ENCODE measurements at places on chromosomes 6 and 20. TPM values are rescaled to one million over a fixed set of nuclear protein-coding genes. Genes with fewer than 3 reads are reported as not detected.
A peak's percentile ranks its signal among the peaks of the same experiment; 100 is the strongest.

STMND1 gene
- 4.9 TPM for total RNA-seq

CRISP2 gene
- total RNA-seq, result 0.83 TPM

SLPI gene
- 1,714 TPM for total RNA-seq

NKAPL gene
- 0.30 TPM for total RNA-seq

CLPSL1 gene
- not detected for total RNA-seq

FHL5 gene
- total RNA-seq, result 23.7 TPM

SPATA2 gene
- 7.2 TPM for total RNA-seq

FNDC11 gene
- 1.3 TPM for total RNA-seq

DNA sequence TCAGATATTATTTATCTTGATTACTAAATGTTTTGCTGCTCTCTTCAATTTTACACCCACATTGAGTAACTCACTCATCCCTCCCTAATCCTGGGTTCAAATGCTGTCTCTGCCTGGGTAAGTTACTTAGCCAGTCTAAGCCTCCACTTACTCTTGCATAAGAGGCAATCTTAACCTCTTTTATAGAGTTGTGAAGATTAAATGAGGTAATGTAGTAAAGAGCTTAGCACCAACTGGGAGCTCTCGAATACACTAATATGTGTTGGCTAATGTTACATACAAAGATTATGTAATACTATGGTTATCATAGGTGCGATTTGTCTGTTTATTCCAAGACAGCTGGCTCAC is 134.4 kb upstream of the STMND1 start:
- DNase-seq, result no peak

GRCh38 chr6:148530394-148530953 is 187.8 kb downstream of the SASH1 start:
- DNase-seq, result no peak

DNA sequence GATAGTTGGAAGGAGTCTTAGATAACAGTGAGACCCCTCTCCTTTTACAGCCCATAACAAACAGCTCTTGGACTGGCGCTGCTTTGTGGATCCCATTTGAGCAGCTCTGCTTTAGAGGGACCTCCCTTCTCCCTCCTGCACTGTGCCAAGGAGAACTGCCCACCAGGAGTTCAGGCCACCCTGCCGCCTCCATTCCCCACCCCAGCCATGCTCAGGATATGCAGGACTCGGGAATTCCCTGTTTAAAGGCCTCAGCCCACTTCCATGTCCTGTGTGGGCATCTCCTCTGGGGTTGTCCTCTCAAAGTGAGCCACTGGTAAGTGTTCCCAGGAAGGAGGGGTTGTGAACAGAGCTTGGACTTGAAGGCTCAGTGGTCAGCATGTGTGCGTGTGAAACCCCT is 312.6 kb upstream of the RNF24 start:
- no peak for DNase-seq

DNA sequence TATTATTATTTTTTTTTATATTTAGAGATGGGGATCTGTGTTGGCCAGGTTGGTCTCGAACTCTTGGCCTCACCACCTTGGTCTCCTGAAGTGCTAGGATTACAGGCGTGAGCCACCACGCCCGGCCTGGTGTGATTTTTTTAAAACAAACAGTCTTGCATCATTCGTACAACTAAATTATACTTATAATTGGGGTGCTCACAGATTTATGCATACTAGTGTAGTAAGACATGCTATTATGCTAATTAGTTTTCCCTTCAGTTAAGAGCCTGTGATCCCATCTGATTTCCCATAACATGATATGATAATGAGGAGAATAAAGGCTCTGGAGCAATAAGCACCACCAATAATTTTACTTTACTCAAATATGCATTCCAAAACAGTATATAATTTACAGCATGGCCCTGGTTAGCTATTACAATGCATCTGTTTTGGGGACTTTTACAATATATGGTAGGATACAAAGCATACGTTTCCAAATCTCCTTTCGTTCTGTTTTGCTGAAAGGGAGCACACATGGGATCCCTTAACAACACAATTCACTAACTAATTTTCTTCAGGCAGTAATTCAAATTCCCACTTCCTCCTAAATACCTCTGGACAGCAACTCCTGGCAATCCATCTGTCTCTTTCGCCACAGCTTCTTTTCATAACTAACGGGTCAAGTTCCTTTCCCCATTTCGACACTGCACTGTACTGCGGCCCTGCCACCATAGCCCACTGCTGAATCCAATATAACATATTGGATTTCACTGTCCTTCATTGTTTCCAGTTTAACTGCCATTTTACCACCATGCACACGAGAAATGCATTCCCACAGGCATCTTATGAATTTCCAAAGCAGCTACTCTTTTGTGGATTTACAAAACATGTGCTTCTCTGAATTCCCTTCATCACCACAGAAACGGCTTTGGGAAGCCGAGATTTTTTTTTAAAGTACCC is 1.7 kb downstream of the NUDT3 start:
- no peak for DNase-seq

DNA sequence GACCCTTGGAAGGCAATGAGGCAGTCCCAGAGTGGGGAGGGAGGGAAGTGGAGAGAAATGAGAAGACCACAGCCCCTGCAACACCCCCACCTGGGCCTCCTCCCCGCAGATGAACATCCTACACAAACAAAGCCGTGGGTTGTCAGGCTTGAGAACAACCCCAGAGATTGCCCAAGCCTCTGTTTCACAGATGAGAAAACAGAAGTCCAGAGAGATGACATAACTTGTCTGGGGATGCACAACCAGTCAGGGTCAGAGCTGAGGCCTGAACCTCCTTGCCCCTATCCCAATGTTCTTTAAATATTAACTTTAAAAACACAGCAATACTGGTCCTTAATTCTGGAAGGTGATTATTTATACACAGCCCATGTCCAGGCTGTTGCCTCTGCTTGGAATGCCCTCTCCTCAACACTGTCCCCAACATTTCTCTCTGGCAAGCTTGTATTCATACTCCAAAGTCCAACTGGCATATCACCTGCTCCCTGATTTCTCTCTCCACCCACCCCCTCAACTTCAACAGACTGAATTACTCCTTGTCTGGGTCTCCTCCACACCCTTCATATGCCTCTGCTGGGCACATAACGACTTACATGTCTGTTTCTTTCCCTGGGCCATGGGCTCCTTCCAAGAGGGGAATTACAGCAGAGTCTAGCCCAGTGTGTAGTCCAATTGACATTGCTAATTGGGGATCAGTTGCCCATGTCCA is 135.5 kb upstream of the LRFN2 start:
- DNase-seq, result no peak

DNA sequence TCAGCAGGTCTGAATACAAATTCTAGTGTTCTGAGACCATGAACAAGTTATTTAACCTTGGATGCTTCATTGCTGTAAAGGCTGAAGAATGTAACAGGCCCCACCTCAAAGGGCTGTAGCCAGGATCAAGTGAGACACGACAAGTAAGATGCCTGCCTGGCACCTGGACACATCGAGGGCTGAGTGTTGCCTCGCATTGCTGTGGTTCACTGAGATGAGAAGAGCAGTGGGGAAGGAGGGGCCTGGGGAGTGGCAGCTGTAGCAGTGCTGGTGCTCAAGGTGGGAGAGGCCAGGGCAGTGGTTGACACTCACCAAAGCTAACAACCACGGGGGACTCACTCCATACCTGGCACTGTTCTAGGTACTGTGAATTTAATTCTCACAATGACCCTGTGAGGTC is 187.8 kb downstream of the KIF16B start:
- no peak for DNase-seq

DNA sequence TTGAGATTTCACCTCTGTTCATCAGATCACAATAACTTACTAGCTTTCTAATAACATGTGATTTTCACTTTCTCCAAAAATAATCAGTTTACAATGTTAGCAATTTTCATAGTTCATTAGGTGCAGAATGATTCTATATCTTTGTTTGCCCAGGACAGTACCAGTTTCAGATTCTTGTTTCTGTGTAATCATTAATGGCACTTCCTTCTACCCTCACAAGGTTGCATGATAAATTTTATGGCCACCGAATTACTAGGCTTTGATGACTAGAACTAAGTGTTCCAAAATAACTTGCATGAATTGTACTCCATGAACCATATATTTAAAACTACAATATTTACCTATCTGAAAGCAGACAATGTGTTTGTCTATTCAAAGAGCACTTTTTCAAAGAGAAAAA is 442.3 kb downstream of the EPHA7 start:
- DNase-seq, result no peak

DNA sequence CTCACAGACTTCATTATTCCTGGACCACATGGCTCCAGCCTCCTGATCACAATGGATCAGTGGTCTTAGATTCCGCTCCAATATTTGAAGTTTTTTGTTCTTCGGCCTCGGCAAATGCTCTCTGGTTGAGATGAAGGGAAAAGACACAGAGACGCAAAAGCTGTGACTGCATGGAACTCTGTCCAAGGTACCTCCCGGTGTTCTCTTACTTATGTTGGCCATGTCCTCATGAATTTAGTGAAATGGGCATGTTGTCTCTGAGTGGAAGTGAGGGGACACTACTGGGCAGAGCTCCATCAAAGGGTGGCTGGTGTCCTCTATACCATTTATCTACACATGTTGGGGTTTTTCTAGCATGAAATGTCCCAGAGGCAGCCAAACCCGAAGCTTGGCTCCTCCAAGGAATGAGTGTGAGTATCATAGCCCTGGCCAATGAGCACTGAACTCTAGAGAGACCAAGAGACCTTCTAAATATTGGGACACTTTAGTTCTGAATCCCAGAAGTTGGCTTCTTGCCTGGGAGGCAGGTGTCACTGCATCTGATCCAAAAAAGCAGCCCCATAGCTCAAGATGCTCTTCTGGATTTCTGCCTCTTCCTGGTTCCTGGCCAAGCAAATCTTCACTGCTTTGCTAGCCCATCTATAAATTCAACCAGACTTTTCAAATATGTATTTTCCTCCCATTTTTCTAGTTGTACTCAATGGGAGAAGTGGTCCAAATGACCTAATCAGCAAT is 34.1 kb downstream of the HLA-G start:
- DNase-seq, result no peak

DNA sequence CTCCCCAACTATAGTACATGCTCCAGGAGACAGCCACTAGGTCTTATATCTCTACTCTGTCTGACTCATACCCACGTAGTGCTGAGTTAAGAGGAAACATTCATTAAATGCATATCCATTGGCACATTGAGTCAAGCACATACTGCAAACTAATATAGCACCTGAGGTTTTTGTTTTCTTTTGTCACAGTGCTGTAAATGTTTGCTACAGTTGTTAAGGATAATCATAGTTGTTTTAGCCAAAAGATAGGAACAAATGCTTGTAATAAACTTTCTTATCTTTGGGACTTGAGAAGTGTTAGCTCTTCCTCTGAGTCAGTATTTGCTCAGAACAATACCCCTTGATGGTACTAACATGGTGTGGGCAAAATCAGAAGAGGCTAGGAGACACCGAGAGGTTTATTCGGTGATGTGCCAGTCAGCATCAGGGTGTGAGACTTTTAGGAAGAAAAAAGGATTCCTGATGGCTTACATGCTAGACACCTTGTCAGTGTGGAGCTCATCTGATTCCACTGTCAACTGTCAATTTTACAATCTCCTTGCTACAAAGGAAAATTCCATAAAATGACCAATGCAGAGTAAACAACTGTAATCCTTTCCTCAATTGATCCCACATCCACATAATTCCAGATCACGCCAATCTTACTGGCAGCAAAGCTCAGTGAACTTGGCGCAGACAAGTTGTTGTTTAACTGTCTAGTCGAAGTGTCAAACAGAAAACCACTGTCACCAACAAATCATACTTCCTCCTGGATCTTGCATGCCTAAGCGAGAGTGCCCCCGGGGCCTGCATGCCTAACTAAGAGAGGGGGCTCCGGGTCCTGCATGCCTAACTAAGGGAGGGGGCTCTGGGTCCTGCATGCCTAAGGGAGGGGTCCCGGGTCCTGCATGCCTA is 36.1 kb downstream of the ELOVL2 start:
- no peak for DNase-seq

GRCh38 chr6:129133770-129134192 is 250.8 kb downstream of the LAMA2 start:
- DNase-seq, result no peak

- no peak for DNase-seq
Observed at GRCh38 chr6:89886378-89887120, 7.7 kb upstream of the GJA10 start.

DNA sequence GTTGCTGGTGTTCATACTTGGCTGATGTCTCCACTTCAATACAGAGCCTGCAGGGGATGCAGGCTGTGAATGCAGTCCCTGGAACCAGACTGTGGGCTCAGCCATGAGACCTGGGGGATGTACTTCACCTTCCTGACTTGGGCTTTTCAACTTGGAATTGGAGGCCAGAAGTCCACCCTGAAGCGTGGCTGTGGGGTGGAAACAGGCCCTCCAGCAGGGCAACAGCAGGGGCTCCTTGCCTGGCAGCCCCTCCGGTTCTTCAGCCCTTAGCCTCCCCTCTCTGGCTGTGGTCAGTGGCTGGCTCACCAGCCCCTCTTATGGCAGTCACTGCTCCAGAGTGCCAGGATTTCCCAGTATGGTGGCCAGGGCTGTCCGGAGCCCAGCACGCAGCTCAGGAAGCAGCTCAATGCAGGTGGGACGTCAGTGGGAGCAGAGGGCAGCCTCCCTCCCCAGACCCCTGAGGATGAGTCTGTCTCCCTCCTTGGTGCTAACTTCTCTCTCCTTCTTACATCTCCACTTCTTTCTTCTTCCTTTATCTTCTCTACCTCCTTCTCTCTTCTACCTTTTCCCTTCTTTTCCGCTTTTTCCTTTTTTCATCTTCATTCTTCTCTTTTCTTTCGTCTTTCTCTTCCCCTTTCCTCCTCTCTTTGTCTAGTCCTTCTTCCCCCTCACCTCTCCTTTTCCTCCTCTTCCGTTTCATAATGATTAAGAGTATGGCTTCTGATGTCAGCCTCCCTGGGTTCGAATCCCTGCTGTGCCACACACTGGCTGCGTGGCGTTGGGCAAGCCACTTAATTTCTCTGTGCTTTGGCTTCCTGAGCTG is 45.3 kb downstream of the SLC52A3 start:
- DNase-seq, result no peak

GRCh38 chr6:145263778-145264211 is 471.5 kb downstream of the EPM2A start:
- DNase-seq, result no peak

GRCh38 chr6:31299947-31300346 is 28.1 kb upstream of the HLA-C start:
- DNase-seq, result no peak

GRCh38 chr6:39339868-39340550 is 17.5 kb upstream of the KCNK16 start:
- peak; percentile 67 for DNase-seq

GRCh38 chr6:33384581-33385020 is 7.0 kb upstream of the KIFC1 start:
- DNase-seq, result no peak

DNA sequence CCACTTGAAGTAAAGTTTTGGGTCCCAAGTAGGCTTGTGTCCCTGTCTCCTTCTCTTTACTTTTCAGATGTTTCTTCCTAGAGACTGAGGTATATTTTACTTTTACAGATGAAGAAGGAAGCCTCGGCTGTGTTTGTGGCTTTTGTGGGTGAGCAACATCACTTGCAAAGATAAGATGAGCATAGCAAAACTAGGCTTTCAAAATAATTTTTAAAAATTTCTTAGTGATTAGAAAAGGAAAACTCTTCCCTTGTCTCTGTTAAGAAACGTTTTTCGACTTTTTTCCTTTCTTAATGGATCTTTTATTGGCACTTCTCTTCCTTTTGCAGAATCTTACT is 7.6 kb downstream of the PTPN1 start:
- no peak for DNase-seq
